Kidney (tissue), 22 donors: ENCODE measurements at places on chromosomes 16 and 17. TPM values are rescaled to one million over a fixed set of nuclear protein-coding genes. Genes with fewer than 3 reads are reported as not detected.
A peak's percentile ranks its signal among the peaks of the same experiment; 100 is the strongest.

GRCh38 chr17:62859146-62859545 lies 51.0 kb upstream of the MARCHF10 start:
- no peak for DNase-seq

DNA sequence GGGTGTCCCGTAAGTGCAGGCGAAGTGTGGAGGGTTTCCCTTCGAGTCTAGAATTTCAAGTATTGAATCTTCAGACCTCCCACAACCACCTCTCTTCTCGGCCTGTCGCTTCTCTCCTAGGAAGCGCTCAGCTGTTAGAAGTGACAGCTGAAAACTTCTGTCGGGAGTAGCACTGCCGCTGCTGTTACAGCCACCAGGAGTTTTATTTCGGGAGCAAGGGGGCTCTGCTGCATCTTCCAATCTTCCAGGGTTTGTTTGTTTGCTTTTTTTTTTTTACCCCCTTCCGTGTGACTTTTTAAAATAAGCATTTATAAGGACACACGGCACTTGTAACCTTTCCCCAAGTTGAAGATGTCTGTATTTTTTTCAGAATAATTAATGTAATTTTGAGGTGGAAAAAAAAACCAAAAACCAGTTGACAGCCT lies 767 bp downstream of the RPS6KB1 start:
- no peak for DNase-seq

- DNase-seq, result no peak
Observed at GRCh38 chr17:57601143-57601735, 143.9 kb downstream of the CCDC182 start.

Gene RNF112
- polyA plus RNA-seq, result 0.99 TPM

- DNase-seq, result no peak
Observed at GRCh38 chr17:47720754-47721533, 12.1 kb upstream of the TBX21 start.

GRCh38 chr16:11400076-11400475 lies 54.8 kb downstream of the RMI2 start:
- no peak for DNase-seq

DNA sequence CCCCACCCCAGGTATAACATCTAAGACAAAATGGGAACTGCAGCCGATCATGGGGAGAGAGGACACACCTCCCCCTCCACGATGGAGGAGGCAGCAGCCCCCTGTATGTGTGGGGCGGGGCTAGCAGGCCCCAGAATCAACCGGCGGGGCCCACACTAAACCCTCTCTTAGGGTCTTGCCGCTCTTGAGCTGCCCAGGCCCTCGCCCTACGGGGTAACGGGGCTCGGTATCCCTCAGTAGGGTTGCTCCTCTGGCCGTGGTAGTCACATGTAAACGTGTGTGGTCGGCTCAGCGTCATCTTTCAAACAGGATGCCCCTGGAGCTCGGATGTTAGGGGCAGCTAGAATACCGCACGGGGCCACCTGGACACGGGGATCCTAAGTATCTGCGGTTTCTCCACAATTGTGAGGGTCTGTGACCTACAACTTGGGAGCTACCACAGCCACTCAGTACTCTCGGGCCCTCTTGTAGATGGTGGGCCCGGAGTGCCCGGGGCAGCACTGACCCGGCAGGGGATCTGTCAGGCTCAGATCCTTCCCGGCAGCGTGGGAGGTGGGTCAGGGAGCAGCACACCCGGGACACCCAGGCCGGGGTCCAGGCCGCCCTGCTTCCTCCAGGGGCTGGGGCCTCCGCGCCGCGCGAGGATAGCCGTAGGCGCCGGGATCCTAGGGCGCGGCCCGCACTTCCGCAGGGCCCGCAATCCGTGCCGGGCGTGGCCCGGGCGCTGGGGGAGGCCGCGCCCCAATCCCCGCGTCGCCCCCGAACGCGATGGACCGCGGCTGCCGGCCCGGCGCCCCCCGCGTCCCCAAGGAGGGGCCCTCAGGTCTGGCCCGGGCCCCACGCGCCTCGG lies 781 bp downstream of the ARHGDIA start:
- peak; percentile 53 for DNase-seq

GRCh38 chr17:10135539-10136257 lies 62.7 kb downstream of the GAS7 start:
- DNase-seq, result no peak

Gene USH1G
- 0.17 TPM for polyA plus RNA-seq

GRCh38 chr16:57626420-57627170 lies 1.8 kb upstream of the ADGRG1 start:
- no peak for DNase-seq

DNA sequence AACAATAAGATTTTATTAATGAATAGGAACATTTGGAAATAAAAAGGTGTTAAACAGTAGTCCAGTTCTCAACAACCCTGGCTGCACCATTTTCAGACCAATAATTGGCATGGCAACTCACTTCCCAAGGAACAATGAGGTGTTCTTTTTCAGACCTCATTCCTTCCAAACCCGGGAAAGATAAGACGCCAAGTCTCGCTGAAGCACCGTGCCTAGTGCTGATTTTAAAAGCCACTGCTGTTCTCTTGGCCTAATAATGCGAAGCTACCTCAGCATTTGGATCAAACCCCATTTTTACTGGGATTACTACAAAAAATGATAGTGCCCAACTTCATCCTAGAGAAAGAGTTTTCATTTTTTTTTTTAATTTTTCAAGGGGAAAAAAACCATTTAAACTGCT lies 75.2 kb upstream of the NOL11 start:
- DNase-seq, result no peak

DNA sequence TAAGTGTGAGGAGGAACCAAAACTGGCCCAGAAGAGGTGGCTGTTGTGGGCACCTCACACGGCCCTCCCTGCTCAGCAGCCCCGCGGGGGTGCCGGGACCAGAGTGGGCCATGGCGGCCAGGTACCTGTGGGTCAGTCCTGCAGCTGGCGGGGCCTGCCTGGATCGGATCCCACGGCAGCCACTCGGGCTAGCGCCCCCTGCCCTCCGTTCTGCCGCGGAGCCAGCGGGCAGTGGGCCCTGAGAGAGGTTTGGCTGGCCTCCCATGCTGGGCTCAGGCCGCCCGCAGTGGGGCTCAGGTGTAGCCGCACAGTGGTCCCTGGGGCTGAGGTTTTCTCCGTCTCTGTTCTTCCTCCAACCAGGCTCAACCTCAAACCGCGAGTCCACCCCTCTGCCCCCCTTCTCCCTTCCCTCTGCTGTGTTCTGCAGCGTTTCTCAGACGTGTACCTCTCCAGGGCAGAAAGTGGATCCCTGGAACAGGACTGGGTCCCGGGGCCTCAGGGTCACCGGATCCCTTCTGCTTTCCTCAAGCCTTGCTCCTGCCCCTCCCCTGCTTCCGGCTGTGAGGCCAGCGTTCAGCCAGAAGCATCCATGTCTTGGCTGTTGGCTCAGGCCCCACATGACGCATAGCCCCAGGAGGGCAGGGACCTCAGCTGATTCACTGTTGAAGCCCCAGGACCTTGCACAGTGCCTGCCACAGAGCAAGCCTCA lies 28.6 kb upstream of the ITGA3 start:
- DNase-seq, result peak; percentile 67

DNA sequence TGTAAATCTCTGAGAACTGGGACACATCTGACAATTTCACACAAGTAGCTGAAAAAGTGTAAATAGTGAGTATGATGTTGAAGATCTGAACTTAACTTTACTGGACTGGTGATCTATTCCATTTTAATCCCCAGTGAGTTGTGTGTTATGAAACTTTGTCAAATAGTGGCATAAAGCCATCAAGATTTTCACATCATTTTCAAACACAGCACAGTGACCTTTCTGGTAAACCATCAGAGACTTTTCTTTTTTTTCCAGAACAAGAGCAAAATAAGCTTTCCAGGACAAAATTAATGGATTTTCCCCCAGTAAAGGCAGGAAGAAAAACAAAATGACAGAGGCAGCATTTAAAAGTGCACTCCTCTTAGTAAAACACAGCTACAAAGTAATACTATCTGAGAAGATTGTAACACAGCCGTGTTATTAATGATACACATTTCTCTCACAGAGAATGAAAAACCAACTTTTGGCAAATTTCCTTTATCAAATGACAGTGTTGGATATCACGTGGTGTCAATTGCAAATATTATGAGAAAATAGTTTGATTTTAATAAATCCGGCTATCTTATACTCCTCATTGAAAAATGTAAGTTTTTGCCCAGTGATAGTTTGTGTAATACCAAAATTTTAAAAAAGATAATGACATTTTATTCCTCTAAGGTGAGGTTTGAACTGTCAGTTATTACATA lies 16.8 kb upstream of the COL1A1 start:
- DNase-seq, result no peak

Gene MARVELD3
- polyA plus RNA-seq, result 10.6 TPM

DNA sequence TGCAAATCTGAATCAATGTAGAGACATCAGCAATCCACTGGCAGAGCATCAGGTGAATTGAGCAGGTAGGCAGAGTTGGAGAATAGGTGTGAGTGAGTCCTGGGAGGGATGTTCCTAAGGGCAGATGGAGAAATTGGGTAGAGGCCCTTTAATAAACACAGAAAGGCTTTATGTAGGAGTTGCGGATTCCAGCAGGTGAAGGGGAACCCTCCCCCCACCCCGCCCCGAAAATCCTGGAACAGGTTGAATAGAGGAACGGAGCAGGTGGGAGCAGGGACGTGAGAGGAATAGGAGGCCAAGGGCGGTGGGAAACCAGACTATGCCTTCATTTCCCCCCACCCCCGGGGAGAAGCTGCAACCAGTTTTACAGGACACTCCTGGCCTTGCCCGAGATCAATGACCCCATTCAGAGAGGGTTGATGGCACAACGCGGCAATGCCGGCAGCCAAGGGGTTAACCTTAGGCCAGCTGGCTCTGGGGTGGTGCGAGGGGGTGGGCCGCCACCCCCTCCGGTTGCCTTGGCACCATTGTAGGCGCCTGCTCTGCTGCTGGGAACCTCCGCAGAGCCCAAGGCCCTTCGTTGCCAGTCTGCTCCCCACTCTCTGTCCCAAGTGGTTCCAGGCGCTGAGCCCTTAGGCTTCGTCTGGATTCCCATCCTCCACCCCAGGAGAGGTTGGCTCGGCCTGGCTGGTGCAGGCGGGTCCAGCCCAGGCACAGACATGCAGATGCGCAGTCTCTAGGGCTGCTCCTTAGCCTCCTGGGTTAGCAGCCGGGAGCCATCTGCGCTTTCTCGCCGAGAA lies 814 bp upstream of the RUNDC3A start:
- DNase-seq, result peak; percentile 76

- no peak for DNase-seq
Observed at GRCh38 chr16:14564323-14564722, 65.7 kb downstream of the PARN start.

DNA sequence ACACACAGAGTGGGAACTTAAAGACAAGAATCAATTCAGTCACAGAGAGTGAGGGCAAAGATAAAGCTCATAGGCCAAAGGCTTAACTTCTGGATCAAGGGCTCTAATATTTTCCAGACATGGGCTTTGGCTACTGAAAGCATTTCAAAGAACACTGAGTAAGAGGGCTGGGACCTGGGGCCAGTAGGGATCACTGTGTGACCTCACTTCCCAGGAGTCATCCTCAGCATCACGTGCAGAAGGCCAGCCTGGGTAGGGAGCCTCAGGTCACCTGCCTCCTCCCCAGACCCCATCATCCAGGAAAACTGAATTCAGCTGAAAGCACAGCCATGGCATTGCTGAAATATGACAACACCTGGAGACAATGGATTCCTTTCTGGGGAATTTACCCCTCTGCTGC lies 163.5 kb downstream of the RAB11FIP4 start:
- DNase-seq, result no peak

Gene SDR42E1
- 2.5 TPM for polyA plus RNA-seq

GRCh38 chr17:27807567-27808470 lies 7.5 kb upstream of the NOS2 start:
- no peak for DNase-seq

- no peak for DNase-seq
Observed at GRCh38 chr16:23516366-23517137, 6.3 kb upstream of the GGA2 start.

- DNase-seq, result peak; percentile 77
Observed at GRCh38 chr17:29567554-29568330, 759 bp upstream of the TP53I13 start.

Gene ACE
- polyA plus RNA-seq, result 12.9 TPM

Gene MYH11
- 40.2 TPM for polyA plus RNA-seq

Gene SLC2A4
- polyA plus RNA-seq, result 2.8 TPM

DNA sequence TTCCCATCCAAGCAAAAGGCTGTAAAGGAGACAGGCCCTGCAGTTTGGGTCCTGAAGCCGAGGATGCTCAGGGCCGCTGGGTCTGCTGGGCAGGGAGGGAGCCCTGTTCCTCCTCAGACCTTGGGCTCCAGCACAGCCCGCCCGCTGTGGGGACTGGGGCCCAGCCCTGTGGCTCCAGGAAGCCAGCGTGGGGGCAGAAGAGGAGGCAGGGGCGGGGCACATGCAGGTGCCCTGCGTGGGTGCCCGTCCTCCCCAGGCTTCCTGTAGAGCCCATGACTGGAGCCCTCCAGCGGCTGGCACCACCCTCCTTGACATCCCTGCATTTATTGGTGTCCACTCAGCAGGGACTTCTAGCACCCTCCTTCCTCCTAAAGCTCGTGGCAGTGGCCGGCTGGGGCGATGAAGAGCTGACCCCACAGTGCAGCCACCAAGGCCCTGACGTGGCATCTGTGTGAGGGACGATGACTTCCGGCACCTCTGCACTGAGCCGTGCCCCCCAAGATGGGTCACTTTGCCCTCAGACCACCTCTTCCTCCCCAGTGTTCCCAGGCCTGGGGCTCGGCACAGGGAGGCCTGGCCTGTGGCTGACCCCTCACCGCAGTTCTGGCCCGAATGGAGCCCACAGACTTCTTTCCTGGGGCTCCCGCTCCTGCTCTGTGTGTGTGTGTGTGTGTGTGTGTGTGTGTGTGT lies 9.9 kb downstream of the PRSS27 start:
- no peak for DNase-seq

DNA sequence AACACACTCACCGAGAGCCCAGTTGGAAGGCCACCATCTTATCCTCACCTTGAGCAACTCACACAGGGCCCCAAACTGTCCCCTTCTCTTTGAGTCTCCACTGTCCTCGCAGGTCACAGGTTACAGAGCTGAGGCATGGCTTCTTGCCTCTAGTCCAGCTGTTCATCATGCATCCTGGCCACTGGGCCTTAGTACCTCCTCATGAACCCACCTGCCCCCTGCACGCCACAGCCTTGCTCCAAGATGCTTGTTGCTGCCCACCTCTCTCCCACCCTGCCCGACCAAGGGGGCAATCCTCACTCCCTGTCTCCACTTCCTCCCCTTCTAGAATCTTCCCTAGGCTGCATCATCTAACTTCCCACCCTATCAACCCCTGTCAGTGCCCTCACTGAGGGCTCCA lies 17.1 kb downstream of the CDH5 start:
- DNase-seq, result no peak

GRCh38 chr17:71633391-71633849 lies 487.4 kb upstream of the SOX9 start:
- DNase-seq, result no peak

- no peak for DNase-seq
Observed at GRCh38 chr16:79673635-79674034, 73.1 kb upstream of the MAF start.

Gene LIMD2
- polyA plus RNA-seq, result 11.5 TPM

Gene FOXN1
- not detected for polyA plus RNA-seq

GRCh38 chr17:81537856-81538555 lies 9.8 kb downstream of the FSCN2 start:
- DNase-seq, result no peak
